ENCODE measurements at places on chromosomes 2 and 18. TPM values are rescaled to one million over a fixed set of nuclear protein-coding genes. Genes with fewer than 3 reads are reported as not detected.

Gene TNFAIP6
- 7.6 TPM for total RNA-seq

Gene ZDBF2
- 8.5 TPM for total RNA-seq

Gene GYPC
- 77.1 TPM for total RNA-seq

DNA sequence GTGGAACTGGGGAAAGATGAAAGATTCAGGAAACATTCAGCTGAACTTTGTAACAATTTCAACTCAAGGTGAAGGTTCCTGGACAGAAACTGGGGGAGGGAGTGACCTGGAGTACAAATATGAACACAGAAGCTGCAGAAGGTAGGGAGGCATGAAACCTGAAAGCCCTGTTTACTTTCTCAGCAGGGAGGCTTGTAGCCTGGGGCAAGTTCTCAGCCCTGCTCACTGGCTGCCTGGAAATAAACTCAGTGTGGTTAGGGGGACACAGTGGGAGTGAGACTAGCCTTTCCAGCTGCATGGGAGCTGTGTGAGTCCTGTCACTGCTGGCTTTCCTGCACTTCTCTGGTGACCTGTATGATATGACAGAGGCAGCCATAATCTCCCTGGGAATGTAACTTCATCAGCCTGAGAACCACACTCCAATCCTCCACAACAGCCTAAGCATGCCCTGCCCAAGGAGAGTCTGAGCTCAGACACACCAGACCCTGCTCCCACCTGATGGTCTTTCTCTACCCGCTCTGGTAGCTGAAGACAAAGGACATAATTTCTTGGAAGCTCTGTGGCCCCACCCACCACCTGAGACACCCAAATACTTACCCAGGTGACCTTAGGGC, 77.0 kb downstream of the ZSWIM2 start:
- DNase-seq = no peak

- no peak for DNase-seq
These were observed 222.3 kb upstream of the CDH19 start for GRCh38 chr18:66826211-66826610.

DNA sequence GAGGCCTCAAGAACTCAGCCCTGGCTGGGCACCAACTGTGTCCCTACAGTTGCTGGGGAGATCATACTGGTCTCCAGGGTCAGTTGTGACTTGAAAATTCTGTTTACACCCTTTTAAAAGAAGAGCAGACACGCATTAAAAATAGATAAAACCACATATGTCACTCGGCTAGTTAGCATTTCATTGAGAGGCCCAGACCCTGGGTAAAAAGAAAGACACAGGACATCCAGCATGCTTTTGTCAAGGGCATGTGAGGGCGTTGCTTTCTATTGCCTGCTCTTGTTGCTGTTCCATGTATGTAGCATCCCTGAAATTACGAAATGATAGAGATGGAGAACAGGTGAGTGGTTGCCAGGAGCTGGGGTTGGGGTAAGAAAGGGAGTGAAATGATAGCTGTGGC, 94.3 kb downstream of the SEPTIN10 start:
- no peak for DNase-seq

Data from left cardiac atrium (tissue), 4 donors.